Cardiac muscle cell (in vitro differentiated cells and primary cell): ENCODE measurements at places on chromosomes 16 and 17. TPM values are rescaled to one million over a fixed set of nuclear protein-coding genes. Genes with fewer than 3 reads are reported as not detected.

HCFC1R1 gene
- 48.3 and 50.8 TPM in 2 replicates for total RNA-seq

ZNF500 gene
- total RNA-seq: 20.4 and 32.7 TPM in 2 replicates

ASPA gene
- total RNA-seq: not detected in 2 replicates

ABCC6 gene
- 4.8 and 10.0 TPM in 2 replicates for total RNA-seq

TMEM100 gene
- total RNA-seq: 0.39 and 0.85 TPM in 2 replicates

FBXW10B gene
- 1.1 TPM in 1 of 2 replicates, not detected in the other for total RNA-seq

KRT13 gene
- total RNA-seq: not detected in 2 replicates

OR1A1 gene
- not detected in 2 replicates for total RNA-seq

ITGAL gene
- total RNA-seq: not detected in 2 replicates

NKIRAS2 gene
- total RNA-seq: 113 and 125 TPM in 2 replicates

STX8 gene
- total RNA-seq: 46.9 and 57.0 TPM in 2 replicates

CLEC10A gene
- not detected in 2 replicates for total RNA-seq

CORO7 gene
- 33.0 and 66.5 TPM in 2 replicates for total RNA-seq

AANAT gene
- 0.28 and 0.33 TPM in 2 replicates for total RNA-seq

MATCAP1 gene
- total RNA-seq: 57.8 and 78.1 TPM in 2 replicates

NPIPA8 gene
- total RNA-seq: 0.39 TPM in 1 of 2 replicates, not detected in the other

SLC12A3 gene
- total RNA-seq: not detected in 2 replicates

ARHGAP23 gene
- 9.0 and 13.2 TPM in 2 replicates for total RNA-seq

PNMT gene
- 21.0 and 27.2 TPM in 2 replicates for total RNA-seq

TSPAN10 gene
- 5.0 TPM in 2 replicates for total RNA-seq

TRIM47 gene
- 1.3 and 4.6 TPM in 2 replicates for total RNA-seq

GJD3 gene
- total RNA-seq: 0.48 and 1.7 TPM in 2 replicates

ATP2A1 gene
- total RNA-seq: 2.6 and 2.7 TPM in 2 replicates

CTRB1 gene
- not detected in 2 replicates for total RNA-seq

ZP2 gene
- not detected in 2 replicates for total RNA-seq

PTGES3L gene
- total RNA-seq: 42.8 and 50.8 TPM in 2 replicates

MYLK3 gene
- total RNA-seq: 203 and 211 TPM in 2 replicates

YPEL2 gene
- 48.7 and 80.7 TPM in 2 replicates for total RNA-seq

PRSS8 gene
- total RNA-seq: 11.6 TPM in 2 replicates

FZD2 gene
- total RNA-seq: 47.1 and 47.4 TPM in 2 replicates

C16orf74 gene
- 30.9 and 49.7 TPM in 2 replicates for total RNA-seq

ZMYND15 gene
- total RNA-seq: not detected in 2 replicates

TNFRSF17 gene
- total RNA-seq: not detected in 2 replicates

CAPNS2 gene
- not detected in 2 replicates for total RNA-seq
